ENCODE measurements at places on chromosomes 16 and 17.

- DNase-seq: no peak
These were observed 213.3 kb downstream of the MRTFB start for GRCh38 chr16:14284371-14284770.

DNA sequence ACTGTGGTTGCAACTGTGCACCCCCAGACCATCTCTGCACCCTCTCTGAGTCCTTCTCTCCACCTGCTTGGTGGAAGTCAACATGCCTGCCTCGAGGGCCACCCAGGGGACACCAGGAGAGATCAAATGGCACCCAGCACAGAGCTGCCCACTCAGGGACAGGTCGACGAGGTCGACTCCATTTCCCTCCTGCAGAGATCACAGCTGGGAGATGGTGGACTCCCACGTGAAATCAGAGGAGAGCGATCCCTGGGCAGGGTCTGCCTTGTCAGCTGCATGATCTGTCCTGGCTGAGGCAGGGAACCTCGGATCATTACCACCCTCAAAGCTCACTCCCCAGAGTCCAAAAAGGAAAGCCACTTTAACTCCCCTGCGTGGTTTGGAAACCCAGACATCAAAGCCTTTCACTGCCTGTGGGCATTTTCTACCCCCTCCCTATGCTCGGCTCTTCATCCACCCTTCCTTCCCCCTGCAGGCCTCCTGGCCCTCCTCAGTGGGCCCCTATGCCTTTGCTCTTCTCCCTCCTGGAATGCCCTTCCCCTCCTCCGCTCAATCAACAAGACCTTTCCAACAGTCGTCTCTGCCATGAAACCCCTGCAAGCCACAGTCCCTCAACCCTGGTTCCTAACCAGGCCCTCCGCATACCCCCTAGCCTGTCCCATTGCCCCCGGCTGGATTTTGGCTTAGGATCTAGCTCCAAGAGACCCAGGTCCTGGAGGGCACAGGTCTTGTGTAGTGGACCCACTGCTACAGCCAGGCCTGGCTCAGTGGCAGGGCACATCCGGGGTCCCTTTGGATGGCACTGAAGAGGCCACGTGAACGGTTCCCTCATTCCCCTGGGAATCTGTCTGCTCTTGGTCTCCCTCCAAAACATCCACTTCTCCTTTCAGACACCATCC lies 103.8 kb upstream of the RPL38 start:
- no peak for DNase-seq

- no peak for DNase-seq
These were observed 15.4 kb downstream of the USP6 start for GRCh38 chr17:5131146-5131715.

DNA sequence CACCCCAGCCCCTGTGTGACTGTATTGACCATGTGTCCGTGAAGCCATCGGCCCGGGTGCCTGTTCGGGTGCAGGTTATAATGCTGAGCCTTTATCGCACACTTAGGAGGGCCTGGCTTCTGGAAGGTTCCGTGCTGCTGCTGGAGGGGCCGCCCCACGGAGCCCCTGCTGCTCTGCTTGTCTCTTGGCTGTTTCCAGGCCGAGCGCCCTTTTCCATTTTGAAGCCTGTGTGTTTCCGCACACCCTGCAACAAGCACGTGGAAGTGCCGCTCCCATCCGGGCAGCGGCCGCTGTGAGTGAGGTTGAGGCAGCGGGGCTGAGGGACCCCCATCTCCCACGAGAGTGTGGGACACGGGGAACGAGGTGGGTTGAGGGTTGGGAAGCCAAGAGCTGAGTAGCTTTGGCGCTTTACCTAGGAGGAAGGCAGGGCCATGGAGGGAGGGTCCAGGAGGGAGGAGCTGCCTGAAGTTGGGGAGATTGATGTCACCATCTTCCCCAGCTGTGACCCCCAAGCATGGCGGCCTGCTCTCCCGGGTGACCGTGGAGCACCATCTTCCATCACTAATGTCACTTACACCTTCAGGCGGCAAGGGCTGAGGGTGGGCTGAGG lies 200.1 kb upstream of the GSE1 start:
- DNase-seq: no peak

DNA sequence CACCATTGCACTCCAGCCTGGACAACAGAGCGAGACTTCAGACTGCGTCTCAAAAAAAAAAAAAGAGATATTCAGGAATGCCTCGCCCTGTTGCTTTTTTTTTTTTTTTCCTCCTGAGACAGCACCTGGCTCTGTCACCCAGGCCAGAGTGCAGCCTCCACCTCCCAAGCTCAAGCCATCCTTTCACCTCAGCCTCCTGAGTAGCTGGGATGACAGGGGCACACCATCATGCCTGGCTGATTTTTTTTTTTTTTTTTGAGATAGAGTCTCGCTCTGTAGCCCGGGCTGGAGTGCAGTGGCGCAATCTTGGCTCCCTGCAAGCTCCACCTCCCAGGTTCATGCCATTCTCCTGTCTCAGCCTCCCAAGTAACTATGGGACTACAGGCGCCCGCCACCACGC lies 8.0 kb downstream of the PHAF1 start:
- DNase-seq: no peak

DNA sequence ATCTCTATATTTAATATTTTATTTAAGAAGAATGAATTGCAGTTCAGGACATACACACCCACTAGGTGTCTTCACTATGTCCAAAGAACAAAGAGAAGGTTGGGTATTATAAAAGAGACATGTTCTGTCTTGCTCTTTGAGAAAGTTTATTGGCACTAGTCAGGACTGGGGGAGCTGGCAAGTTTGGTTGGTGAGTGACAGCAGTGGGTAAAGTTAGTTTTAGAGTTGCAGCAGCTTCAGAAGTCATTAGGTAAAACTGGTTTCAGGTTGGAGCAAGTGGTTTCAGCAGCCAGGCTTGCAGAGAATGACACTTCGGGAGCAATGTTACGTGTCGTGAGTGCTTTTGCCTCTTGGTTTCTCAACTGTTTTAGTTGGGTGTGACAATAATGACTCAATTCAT lies 142.2 kb upstream of the HS3ST3A1 start:
- no peak for DNase-seq

- DNase-seq: no peak
These were observed 11.1 kb downstream of the FANCA start for GRCh38 chr16:89805136-89805905.

- DNase-seq: no peak
These were observed 4.4 kb downstream of the TMEM204 start for GRCh38 chr16:1537763-1538289.

DNA sequence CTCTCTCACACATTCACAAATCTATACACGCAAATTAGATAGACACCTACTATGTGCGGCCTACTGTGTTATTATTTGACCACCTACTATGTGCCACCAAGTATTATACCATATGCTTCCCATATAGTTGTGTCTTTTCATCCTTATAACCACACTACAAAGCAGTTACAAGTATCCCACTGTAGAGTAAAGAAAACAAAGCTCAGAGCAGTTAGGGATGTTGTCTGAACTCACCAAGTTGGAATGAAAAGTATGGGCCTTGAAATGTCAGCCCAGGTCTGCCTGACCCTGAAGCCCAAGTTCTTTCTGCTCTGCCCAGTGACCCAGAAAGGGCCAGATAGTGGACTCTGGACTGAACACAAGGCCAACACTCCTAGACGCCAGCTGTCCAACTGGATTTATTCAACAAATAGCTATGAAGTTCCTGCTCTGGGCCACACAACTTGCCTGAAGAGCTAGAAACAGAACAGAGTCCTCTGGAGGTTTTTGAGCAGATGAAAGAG lies 8.5 kb downstream of the KRT37 start:
- no peak for DNase-seq

DNA sequence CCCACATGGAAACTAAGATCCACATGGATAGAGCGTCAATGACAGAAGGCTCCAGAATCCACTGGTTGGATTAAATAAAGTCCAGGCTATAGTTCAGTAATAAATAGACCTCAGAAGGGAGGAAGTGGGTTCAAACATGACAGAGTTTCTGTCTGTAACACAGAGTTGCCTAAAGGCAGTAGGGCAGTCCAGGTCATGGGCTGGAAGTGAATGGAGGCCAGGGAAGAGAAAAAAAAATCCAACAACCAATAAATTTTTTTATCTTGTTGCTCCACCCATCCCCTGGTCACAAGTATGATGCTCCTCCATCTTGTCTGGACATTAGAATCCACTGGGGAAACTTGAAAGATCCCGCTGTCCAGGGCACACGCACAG lies 92.4 kb downstream of the RGS9 start:
- no peak for DNase-seq

DNA sequence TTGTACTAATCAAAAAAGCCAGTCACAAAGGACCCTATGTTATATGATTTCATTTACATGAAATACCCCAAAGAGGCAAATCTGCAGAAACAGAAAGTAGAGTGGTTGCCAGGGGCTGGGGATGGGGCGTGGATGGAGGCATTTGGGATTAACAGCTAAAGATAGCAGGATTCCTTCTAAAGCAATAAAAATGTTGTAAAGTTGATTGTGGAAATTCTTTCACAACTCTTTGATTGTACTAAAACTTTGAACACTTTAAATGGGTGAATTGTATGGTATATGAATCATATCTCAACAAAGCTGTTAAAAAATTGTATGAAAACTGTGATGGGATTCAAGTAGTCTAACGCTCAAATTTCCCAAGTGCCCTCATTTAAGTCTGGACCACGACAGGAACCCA lies 630.8 kb downstream of the MAF start:
- DNase-seq: no peak

- no peak for DNase-seq
These were observed 5.1 kb downstream of the ARMC5 start for GRCh38 chr16:31464348-31464769.
